ENCODE measurements at places on chromosomes 6 and 20.

DNA sequence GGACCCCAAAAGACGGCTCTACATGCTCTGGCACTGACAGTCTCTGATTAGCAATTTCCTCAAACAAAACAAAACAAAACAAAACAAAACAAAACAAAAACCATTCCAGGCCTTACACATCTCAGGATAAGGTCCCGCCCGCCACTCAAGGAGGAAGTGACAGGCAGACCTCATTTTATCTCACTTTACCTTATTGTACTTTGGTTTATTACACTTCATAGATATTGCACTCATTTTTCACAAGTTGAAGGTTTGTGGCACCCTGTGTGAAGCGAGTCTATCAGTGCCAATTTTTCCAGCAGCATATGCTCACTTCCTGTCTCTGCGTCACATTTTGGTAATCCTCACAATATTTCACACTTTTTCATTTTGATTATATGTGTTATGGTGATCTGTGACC, 15.2 kb downstream of the ZBP1 start:
- DNase-seq, result no peak

DNA sequence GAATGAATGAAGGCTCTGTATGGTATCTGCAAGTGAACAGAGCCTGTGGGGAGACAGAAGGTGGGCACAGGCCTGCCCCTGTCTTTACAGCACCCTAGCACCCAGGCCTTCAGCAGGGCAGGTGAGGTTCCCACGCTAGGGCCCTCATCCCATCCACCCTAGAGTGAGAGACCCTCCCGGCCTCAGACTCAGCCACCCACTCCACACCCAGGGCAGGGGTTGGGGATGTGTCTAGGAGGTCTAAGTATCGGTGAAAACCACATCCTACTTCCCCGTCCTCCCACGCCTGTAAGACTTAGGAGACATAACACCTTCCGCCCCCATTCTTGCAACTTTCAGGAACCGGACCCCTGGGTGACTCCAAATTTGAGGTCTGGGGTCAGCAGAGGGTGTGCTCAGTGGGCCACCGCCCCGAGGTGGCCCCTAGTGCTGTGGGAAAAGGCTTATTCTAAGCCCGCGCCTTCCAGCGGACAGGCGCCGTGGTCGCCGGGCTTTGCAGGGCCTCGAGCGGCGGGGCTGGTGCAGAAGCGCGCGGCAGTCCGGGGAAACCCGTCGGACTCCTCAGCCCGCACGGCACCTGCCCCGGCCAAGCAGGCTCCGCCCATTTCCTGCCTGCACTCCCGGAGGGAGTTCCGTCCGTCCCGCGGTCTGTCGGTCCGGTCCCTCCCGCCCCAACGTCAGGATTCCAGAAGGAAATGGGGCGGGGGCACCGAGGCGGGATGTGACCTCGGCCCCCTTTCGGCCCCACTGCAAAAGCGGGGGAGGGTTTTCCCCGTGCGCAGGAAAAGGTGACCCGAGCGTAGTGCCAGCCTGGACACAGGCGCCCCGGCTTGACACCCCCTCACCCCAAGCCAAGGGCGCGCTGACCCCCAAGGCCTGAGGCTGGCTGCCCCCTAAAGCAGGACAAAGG, 868 bp downstream of the SAMD10 start:
- no peak for DNase-seq

DNA sequence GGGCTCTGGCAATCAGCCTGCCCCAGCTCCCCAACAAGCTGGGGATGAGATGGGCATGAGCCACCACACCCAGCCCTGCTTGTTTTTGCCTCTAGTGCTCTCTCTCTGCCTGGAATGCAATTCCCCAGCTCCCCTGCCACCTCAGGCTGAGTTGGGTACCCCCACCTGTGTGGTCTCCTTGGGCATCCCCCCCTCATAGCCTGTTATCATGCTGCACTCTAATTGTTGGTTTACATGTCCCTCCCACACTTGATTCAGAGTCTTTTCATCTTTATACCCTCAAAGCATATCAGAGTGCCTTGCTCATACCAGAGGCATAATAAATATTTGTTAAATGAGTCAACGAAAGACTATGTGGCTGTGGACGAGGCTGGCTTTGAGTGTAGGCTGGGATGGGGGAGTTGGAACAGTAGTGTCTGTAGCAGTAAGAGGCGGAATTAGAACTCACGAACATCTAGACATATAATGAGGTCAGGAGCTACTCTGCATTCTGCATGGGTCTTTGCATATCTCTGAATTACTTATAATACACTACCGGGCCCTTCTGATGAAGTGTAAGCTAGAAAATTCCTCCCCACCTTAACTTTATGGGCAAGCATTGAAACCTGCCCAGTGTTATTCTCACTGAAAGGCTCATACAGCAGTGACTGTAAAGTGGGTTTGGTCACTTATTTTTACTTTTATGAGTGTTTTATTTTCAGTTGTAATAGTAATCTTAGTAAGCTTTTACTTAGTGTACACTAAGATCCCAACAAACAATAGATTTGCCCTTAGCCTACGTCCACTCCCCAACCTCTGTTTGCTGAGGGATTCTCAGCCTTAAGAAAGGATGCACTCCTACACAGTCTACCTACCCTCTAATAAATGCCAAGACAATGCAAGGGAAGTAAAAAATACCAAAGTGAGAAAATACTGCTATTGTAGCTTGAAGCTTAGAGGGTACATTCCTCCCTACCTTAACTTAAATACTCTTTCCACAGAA, 58.7 kb downstream of the EDN1 start:
- no peak for DNase-seq

DNA sequence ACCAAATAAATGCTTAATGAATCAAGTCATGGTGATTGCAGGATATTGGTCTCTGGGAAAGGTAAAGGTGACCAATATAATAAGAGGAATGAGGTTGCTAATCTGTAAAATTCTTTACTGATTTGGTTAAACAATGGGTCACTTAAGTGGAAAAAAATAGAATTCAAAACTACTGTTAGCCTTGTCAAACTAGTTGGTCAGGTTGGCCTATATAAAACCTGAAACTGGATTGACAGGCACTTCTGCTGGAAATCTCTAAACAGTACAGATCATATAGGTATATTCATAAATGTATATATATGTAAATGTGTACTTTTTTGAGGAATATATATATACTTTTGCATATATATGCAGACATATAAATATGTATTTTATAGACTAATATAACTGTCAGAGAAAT, 19.7 kb downstream of the PLCB4 start:
- DNase-seq, result no peak

DNA sequence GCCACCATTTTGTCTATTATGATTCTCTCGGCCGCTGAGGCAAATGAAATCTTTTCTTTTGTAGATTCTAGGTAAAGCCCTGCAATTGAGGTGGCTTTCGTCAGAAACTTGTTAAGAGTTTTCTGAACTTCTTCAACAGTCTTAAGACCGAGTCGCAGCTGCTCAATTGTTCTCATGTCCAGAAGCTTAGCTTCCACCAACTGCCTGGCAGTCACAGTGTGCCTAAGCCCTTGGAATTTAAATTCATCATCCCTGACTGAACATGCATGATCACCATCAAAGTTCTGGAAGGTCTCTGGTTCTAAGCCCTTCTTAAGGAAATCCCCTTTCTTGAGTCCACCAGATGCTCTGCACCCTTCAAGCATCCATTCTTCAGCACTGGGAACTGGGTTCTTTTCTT, 25.7 kb downstream of the DST start:
- DNase-seq, result no peak

Data from stimulated activated CD4-positive, alpha-beta T cell treated with anti-CD3 and anti-CD28 coated beads, Interleukin-1b, Interleukin-23, amount 100 ng/mL, for 1 hour (primary cell).